ENCODE measurements at places on chromosomes 2 and 18.

- no peak for DNase-seq
- peaks cover 5% of the 10 kb centered on the region for H3K4me1 ChIP-seq
- no peaks in the 10 kb centered on the region for H3K27me3 ChIP-seq
- no peak overlapping the region for H3K4me3 ChIP-seq
These were observed 20.6 kb downstream of the NPAS2 start for GRCh38 chr2:100840519-100840918.

DNA sequence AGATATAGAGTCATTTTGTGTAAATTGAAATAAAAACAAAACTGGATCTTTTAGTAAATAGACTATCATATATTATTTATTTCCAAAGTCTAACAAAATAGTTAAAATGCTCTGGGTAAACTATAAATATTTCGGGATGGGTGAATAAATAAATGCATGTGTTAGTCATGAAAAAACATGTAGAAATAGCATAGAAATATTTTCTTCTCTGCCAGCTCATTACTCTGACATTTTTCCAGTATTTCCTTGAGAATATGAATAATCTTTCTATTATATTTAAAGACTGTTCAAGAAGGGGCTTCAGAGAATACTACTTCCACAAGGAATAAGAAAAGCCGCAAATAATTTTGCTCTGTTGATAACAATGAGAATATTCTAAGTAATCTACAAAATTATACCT, 880.4 kb downstream of the TRIB2 start:
- no peak overlapping the region for H3K4me3 ChIP-seq
- no peaks in the 10 kb centered on the region for H3K27me3 ChIP-seq
- H3K27ac ChIP-seq: no peak overlapping the region

DNA sequence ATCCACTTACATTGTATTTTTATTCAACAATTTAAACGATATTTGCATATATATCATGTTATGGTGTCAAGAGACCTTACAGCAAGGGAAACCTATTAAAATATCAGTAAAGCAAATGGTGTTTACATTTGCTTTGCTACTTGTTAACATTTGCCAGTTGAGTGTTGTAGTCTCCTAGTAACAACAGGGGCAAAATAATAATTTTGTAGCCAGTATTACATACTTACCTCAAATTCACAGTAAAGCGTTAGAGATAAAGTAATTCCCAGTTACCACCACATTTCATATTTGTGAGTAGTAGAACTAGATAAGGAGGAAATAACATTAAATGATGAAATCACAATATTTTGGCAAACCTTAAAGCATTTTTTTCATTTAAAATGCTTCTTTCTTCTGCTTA, 71.3 kb downstream of the FASTKD2 start:
- no peak overlapping the region for H3K4me3 ChIP-seq
- no peaks in the 10 kb centered on the region for H3K36me3 ChIP-seq
- no peaks in the 10 kb centered on the region for H3K27me3 ChIP-seq
- no peak for DNase-seq
- H3K4me1 ChIP-seq: no peaks in the 10 kb centered on the region

- H3K36me3 ChIP-seq: no peaks in the 10 kb centered on the region
- no peaks in the 10 kb centered on the region for H3K27me3 ChIP-seq
- no peak overlapping the region for H3K4me3 ChIP-seq
- H3K4me1 ChIP-seq: no peaks in the 10 kb centered on the region
These were observed 4.2 kb upstream of the IWS1 start for GRCh38 chr2:127530245-127531140.

DNA sequence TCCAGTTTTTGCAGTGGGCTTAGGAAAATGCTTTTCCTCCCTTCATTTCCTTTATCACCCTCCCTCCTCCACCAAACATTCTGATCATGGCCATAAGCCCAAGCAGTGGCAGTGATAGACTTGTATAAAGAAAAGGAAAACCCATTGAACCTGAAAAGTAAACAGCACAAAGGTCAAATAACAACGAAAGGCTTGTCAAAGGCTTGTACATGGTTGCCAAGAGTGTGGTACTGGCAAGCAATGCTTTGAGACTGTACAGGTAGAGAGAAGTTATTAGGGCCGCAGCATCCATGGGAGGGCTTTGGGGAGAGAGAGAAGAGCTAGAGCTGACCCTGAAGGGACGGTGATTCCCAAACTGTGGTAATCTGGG, 2.1 kb upstream of the VWA3B start:
- no peak for DNase-seq
- H3K4me1 ChIP-seq: peaks cover 10% of the 10 kb centered on the region
- H3K4me3 ChIP-seq: no peak overlapping the region
- no peaks in the 10 kb centered on the region for H3K36me3 ChIP-seq

DNA sequence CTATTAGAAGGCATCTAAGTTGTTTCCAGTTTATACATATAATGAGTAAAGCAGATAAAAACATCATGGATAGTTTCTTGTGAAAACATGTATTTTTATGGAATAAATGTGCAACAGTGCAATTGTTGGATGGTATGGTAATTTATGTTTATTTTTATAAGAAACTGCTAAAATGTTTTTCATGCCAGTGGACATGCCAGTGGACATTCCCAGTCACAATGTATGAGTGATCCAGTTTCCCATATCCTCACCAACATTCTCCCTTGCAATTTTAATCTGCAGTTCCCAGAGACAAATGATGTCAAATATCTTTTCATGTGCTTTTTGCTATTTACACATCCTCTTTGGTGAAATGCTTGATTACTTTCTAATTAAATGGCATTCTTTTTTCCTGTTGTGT, 818.6 kb downstream of the SUCLG1 start:
- H3K27ac ChIP-seq: no peak overlapping the region
- no peak for DNase-seq
- H3K36me3 ChIP-seq: no peaks in the 10 kb centered on the region
- H3K4me3 ChIP-seq: no peak overlapping the region

Measured in ascending aorta (tissue), 2 donors.